ENCODE measurements at places on chromosomes 1 and 21. TPM values are rescaled to one million over a fixed set of nuclear protein-coding genes. Genes with fewer than 3 reads are reported as not detected.
A peak's percentile ranks its signal among the peaks of the same experiment; 100 is the strongest.

SELL gene
- total RNA-seq: 0.06 TPM

KIF21B gene
- total RNA-seq: 2.9 TPM

DNA sequence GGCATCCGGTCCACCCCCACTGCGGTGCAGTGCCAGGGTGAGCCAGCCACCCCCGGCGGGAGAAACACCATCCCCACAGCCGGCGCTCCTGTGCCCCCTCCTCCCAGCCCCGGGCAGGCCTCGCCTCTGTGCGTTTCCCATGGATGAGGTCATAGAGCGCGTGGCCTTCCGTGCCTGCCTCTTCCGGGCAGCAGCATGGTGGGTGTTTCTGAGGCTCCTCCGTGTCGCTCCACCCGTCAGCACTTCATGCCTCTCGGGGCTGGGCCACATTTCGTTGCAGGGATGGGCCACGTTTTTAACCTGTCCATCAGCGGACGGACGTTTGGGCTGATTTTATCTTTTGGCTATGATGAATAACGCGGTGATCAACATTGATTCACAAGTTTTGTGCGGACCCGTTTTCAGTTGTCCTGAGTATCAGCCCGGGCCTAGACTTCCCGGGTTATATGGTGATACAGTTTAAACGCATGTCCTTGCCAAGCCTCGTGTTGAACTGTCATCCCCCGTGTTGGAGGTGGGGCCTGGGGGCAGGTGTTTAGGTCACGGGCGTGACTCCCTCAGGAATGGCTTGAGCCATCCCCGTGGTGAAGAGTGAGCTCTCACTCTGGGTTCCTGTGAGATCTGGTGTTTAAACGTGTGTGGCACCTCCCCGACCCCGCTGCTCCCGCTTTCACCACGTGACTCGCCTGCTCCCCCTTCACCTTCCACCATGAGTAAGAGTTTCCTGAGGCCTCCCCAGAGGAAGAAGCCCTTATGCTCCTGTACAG lies 64.8 kb downstream of the SLX9 start:
- DNase-seq: no peak

- DNase-seq: no peak
Measured at GRCh38 chr1:219433001-219433400, 179.9 kb downstream of the ZC3H11B start.

DNA sequence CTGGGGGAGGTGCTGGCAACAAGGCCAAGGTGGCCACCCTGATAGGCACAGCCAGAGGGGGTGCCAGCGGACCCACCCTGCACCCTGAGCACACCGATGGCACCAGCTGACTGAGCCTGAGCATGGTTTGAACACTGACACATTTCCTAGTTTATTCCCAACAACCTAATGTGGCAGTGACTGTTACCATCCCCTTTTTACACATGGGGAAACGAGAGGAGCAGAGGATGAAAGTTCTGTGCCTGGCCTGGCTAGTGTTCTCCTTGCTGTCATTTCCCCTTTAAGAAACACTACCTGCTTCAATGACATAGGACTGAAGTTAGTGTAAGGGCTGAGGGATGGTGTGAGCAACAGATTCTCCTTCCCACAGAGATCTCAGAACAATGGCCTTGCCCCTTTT lies 15.3 kb downstream of the CLDN14 start:
- no peak for DNase-seq

DNA sequence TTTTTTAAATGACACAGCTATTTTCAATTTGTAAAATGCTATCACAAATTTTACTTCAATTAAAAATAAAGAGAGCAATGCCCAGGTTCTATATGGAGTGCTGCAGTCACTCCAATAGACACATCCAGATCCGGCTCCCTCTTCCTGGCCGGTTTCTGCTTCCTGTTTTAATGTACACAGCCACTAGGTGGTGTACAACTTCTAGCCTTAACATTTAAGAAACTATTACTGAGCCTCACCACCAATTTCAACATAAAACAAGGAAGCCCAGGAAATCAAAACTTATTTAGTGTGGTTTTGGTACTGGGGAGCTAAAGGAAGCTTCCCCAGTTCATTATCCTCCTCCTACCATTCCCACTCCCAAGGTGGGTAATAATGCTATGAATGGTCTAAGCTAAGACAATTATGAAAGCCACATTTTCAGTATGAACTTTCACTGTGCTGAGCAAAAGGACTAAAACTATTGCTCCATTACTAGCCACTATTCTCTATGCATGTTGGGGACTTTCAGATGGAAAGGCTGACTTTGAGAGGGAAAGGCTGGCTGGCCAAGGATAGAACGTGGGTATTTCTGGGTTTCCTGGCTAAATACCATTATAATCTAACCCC lies 25.5 kb upstream of the MTMR11 start:
- DNase-seq: peak; percentile 85

DNA sequence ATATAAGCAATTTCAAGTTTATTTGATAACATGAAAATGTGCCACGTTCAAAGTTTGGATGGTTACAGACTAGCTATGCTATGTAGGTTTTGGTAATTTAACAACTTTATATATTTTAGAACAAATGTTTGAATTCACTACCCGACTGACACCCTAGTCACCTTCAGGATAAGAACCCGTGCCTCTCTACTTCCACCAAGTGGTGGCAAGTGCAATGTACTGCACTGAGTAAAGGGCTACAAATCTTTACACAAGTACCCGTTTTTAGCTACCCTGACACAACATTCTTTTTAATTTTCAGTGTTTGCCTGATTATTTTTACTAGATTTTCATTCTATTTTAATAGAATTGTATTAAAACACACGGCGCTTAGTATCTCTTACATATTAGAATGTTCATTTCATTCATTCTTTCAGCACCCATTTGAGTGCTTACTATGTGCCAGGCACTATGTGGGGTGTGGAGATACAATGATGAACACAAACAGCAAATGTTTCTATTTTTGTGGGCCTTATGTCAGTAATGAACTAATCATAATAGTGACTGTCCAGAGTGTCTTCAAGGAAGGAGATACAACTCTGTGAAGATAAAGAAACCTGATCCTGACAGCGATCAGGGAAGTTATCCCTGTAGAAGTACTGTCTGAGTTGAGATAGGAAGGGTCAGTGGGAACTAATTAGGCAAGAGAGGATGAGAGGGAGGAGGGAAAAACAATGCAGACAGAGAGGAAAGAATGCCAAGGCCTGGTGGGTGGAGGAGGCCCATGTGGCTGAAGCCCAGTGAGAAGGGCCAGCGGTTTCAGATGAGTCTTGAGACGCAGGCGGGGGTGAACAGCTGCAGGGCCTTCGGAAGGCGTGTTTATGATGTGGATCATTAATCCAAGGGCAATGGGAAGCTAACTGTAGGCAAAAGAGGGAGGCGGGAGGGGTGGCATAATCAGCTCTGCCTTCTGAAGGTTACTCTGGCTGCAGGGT lies 3.8 kb downstream of the LCA5L start:
- peak; percentile 21 for DNase-seq

DNA sequence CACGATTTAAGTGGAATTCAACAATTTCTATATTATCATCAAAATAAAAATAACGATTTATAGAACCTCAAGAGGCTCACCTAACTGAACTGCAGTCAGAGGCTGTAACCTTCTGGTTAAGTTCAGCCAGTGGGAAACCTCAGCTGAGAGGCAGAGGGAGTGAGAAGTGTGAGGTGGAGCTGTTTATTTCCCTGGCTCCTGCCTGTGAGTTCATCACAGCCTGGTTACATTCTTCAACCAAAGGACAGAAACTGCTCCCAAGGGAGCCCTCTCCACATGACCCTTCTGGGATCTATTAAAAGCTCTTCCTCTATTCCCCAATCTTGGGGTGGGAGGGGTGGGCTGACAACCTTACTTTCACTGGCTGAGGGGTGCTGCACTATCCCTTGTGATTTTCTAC lies 22.2 kb downstream of the DYNLT5 start:
- DNase-seq: no peak

- no peak for DNase-seq
Measured at GRCh38 chr21:45141507-45141906, 67.1 kb downstream of the ADARB1 start.

GRCh38 chr1:18776777-18777176 lies 82.7 kb downstream of the TAS1R2 start:
- no peak for DNase-seq
